Activated CD8-positive, alpha-beta memory T cell treated with anti-CD3 and anti-CD28 coated beads, Interleukin-2, amount 10 ng/mL, durations not matched to agents 7 days and 5 days (primary cell): ENCODE measurements at places on chromosomes 7 and 10.

GRCh38 chr10:88198023-88198422 is 334.6 kb downstream of the PTEN start:
- H3K4me3 ChIP-seq, result no peak overlapping the region
- H3K27me3 ChIP-seq, result no peaks in the 10 kb centered on the region
- peaks cover 13% of the 10 kb centered on the region for H3K4me1 ChIP-seq
- no peak for DNase-seq
- no peaks in the 10 kb centered on the region for H3K36me3 ChIP-seq
- no peak overlapping the region for H3K27ac ChIP-seq

GRCh38 chr7:105530546-105530945 is 1.5 kb upstream of the RINT1 start:
- H3K4me1 ChIP-seq, result peaks cover 31% of the 10 kb centered on the region
- no peak for DNase-seq
- H3K4me3 ChIP-seq, result peak overlapping the region; percentile 44
- no peaks in the 10 kb centered on the region for H3K27me3 ChIP-seq
- H3K27ac ChIP-seq, result no peak overlapping the region

DNA sequence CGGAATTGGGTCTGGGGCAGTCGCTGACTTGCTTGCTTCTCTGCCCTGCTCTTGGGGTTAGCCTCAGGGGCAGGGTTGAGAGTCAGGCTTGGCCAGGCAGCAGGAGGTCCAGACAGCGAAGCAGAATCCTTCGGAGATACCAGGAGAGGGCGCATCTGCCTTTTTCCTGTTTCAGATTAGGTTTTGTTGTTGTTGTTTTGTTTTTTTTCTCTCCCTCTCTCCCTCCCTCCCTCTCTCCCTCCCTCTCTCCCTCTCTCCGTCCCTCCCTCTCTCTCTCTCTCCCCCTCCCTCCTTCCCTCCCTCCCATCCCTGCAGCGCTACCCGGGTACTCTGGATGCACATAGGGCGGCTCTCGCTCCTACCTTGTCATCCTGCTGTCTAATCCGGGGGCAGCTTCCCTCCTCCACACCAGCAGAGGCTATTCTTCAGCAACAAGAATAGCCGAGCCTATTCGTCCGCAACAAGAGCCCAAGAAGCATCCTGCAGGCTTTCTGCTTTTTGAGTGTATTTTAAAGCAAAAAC is 758 bp upstream of the OPTN start:
- peak overlapping the region; percentile 92 for H3K4me3 ChIP-seq
- peaks cover 36% of the 10 kb centered on the region for H3K4me1 ChIP-seq
- peak overlapping the region; percentile 86 for H3K27ac ChIP-seq
- H3K36me3 ChIP-seq, result peaks cover 20% of the 10 kb centered on the region
- no peaks in the 10 kb centered on the region for H3K27me3 ChIP-seq

- H3K36me3 ChIP-seq, result peaks cover 2% of the 10 kb centered on the region
- no peak overlapping the region for H3K27ac ChIP-seq
- no peak for DNase-seq
- H3K4me1 ChIP-seq, result peaks cover 13% of the 10 kb centered on the region
- H3K27me3 ChIP-seq, result peaks cover 70% of the 10 kb centered on the region
Measured at GRCh38 chr10:111077479-111077784, 603 bp downstream of the ADRA2A start.

DNA sequence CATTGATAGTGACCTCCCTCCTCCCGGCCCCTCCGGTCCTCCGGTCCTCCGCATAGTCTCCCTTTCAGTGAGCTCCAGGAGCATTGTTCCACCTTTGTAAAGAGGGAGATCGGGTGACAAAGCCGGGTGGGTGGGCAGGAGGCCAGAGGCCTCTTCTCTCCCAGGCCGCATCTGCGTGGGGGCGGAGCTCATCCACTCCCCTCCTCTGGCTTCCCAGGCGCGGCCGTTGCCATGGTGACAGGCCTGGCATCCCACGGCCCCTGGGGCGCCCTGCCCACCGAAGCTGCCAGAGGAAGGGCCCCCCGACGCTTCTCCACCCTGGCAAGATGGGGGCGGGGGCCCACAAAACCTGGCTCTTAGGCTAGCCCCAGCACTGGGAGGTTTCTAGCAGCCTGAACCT is 4.4 kb upstream of the FZD9 start:
- H3K27me3 ChIP-seq, result peaks cover 7% of the 10 kb centered on the region
- no peak overlapping the region for H3K4me3 ChIP-seq
- no peak overlapping the region for H3K27ac ChIP-seq
- DNase-seq, result no peak
